ENCODE measurements at places on chromosomes 2 and 18. TPM values are rescaled to one million over a fixed set of nuclear protein-coding genes. Genes with fewer than 3 reads are reported as not detected.

The BCL11A gene
- 12.7 TPM for polyA plus RNA-seq

The PNKD gene
- polyA plus RNA-seq, result 87.3 TPM

The GRP gene
- polyA plus RNA-seq, result not detected

The RAB17 gene
- 22.9 TPM for polyA plus RNA-seq

The GCG gene
- polyA plus RNA-seq, result not detected

The NTSR2 gene
- polyA plus RNA-seq, result not detected

The GRB14 gene
- 43.9 TPM for polyA plus RNA-seq

The RANBP2 gene
- 75.4 TPM for polyA plus RNA-seq

DNA sequence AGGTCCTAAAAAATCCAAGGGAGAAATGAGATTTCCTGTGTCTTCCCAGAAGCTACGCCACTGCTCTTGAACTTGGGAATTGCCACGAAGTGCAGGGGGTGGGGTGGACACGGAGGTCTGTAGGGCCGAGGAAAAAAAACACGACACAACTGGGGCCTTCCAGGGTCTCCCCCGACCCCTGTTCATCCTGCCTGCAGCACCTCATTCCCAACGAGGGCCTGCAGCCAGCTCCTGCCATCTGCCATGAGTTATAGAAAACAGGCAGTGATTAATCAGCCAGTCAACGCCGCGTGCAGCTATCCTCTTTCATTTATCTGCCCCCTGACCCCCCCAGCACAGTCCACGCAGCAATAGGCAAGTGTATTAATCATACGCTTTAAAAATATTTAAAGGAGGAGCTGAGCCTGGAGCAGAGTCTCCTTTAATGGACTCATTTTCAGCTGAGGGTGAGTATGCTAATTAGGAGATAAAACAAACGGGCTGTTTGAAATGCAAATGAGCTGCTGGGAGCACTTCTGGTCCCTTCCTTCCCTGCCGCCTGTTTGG, 209.9 kb downstream of the TFCP2L1 start:
- DNase-seq, result peak; percentile 73

GRCh38 chr18:34942276-34942675, 98.9 kb upstream of the MAPRE2 start:
- no peak for DNase-seq

DNA sequence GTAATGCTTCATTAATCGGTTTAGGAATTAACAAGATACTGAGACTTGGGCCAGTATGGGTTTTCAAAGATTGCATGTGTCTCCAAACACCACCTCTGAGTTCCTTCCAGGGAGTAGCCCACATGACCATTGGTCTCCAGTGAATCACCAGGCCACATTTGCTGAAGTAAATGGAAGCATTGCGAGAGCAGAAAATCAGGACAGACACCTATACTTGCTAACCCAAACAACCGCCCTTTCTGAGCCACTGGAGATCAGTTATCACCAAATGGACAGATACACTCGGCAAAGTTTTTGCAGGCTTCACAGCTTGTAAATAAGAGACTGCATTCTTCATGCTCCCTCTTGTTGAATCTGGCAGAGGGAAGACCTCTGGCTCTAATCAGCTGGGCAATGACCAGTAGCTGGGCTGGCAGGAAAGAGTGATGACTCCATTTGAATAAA, 40.9 kb downstream of the GATA6 start:
- no peak for DNase-seq

GRCh38 chr2:58891828-58892377, 650.8 kb upstream of the FANCL start:
- no peak for DNase-seq

GRCh38 chr2:30736461-30737325, 70.6 kb downstream of the CAPN13 start:
- DNase-seq, result no peak

- DNase-seq, result no peak
Measured at GRCh38 chr2:240482141-240482540, 46.7 kb downstream of the GPC1 start.

GRCh38 chr2:39731546-39731945, 47.5 kb downstream of the THUMPD2 start:
- no peak for DNase-seq

DNA sequence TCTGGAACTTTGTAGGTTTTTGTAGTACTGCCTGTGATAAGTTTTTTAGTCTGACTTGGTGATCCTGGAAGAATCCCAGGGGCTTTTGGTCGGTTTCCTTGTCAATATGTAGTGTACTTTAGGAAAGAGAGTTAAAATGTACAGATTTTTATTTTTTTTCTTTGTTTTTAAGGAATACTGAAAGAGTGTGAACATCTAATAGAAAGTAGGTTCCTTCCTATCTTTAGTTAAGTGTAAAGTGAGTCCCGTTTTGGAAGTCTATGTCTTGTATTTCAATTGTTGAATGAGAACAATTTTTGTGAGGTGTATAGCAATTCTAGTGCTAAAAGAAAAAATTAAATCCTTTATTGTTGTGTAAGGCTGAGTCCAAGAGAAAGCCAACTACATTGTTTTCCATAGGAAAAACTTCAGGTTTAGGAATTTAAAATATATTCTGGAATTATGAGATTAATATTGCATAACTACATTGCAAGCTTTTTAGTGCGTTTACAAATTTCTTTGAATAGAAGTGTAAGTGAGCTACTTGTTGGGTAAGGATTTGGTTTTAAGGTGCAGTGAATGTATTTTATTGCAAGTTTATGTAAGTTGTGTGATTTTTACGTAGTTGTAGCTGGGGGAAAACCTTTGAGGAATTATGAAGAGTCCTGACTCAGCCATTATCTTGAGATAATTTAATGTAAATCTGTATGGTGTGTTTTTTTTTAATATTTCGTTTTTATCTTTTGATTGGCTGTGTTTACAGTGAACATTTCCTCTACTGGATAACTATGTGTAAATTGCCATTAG, 1.7 kb downstream of the VAPA start:
- no peak for DNase-seq

- no peak for DNase-seq
Measured at GRCh38 chr2:111686994-111687393, 197.0 kb downstream of the ANAPC1 start.

DNA sequence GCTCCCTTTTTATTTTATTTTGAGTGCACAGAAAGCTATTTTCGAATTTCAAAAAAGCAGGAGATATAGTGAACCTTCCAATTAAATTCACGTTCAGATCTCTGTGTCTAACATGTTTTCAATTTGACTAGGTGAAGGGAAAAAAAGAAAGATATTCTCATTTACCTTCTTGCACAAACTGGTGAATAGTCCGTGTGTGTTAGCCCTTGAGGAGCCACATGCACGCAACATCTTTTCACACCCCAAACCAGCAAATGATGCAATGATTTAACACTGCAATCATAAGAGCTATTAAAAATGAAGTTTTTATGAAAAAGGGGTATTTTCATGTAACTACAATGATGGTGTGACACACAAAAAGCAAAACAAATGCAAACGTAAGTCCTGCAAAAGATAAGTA, 109.8 kb downstream of the CPO start:
- DNase-seq, result no peak

DNA sequence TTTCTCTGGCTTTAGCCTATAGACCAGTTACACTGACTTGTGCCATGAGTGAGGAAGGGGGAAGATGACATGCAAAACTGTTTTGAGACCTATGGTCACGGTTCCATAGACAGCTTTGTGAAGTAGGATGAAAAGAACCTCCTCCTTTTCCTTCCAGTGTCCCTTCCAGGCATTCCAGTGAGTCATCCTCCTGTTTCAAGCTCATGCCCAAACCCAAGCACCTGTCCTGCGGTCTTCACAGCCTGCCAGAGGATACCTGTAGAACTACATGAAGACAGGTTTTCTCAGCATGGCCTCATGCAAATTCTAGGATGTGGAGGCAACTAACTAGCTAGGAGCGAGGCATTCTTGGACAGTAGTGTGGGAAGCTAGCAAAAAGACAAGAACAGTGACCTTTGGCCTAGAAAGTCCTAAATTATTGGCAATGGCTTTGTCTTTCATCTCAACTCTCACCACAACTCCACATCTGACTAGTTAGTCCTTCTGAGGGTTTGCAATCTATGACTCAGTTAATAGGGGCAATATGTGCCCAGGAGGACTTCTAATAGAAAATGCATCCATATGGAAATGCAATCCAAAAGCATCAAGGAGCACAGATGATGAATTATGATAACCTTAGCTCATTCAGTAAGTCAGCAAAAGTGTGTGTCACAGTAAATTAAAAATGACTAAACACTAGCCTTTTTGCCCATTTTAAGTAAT, 154.7 kb downstream of the RBM43 start:
- DNase-seq, result no peak

- no peak for DNase-seq
Measured at GRCh38 chr2:46365913-46366667, 68.9 kb downstream of the EPAS1 start.

DNA sequence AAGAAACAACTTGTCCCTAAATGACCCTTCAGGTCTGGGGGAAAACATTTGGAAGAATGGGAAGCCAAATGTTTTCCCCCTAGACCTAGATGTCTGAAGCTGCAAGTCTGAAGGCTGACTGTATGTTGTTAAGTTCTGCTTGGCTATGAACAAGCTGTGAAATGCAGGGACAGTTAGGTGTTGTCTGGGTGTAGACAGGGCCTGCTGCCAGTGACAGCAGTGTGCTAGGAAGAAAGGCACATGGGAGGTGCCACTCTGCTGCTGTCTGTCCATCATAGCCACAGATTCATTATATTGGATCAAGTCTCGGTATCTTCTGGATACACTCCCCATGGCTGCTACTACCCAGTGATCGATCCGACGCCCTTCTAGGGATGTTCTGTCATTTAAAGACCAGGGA, 265.9 kb upstream of the PXDN start:
- DNase-seq, result no peak

DNA sequence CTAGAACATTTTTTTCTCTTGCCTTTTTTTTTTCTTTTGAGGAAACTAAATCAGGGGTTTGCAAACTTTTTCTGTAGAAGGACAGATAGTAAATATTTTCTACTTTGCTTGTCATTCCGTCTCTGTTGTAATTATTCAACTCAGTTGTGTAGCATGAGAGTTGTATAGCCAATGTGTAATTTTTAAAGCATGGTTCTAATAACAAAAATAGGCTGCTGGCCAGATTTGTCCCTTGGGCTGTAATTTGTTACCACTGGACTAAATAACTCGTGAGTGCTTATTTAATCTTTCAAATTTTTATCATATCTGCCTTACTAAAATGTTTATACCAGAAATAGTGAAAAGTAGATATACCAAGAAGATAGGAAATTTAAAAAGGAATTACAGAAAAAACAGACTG, 43.0 kb downstream of the CCDC148 start:
- DNase-seq, result no peak

DNA sequence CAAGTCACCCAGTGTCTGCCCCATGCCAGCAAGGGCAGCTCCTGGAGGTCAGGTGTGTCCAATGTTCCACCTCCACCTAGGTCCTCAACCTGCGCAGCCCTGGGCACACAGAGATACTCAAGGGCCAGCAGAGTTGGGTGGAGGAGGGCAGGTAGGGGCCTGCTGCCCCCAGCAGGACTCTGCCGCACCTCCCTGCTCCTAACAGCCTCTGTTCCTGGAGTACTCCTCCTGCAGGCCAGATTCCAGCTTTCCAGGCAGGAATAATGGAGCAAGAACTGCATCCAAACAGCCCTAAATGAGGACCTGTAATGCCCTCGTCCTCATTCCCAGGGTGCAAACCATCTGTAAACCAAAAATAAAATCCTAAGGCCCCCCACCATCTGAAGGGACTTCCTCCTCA, 44.4 kb upstream of the ACAA2 start:
- DNase-seq, result no peak

DNA sequence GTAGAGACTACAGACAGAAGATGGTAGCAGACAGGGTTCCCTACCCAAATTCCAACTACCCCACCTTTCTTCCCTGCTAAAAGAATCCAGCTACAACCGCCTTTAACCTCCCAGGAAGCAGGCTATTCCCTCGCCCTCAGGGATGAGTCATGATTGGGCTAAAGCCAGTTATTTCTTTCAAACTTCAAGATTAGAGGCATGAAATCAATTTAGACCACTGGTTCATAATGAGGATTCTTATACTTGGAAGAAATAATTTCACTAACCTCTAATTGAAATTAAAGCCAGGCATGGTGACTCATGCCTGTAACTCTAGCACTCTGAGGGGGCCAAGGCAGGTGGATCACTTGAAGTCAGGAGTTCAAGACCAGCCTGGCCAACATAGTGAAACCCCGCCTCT, 20.0 kb downstream of the TRIP12 start:
- DNase-seq, result no peak

DNA sequence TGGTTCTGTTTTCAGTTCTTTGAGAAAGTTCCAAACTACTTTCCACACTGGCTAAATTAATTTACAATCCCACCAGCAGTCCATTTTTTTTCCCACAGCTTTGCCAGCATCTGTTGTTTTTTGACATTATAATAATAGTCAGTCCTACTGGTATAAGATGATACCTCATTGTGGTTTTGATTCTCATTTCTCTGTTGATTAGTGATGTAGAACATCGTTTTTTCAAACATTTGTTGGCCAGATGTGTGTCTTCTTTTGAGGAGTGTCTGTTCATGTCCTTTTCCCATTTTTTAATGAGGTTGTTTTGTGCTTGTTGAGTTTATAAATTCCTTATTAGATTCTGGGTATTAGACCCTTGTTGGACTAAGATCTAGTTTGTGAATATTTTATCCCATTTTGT, 376.8 kb upstream of the NT5C1B start:
- DNase-seq, result no peak

DNA sequence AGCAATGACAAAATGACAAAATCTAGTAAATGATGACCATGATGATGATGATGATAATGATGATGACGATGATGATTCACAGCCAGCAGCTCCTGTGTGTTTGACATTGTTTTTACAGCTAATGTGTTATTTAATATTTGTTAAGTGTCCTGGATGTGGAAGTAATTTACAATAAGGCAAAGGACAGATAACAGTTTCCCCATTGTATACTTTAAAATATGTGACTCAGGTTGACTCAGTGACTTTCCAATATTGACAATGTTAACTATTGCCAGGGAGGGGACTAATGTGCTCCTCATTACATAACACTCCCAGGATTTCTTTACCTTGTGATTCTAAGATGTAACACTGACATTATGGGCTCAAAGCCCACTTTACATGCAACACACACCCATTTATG, 602.2 kb downstream of the FBXO15 start:
- no peak for DNase-seq

DNA sequence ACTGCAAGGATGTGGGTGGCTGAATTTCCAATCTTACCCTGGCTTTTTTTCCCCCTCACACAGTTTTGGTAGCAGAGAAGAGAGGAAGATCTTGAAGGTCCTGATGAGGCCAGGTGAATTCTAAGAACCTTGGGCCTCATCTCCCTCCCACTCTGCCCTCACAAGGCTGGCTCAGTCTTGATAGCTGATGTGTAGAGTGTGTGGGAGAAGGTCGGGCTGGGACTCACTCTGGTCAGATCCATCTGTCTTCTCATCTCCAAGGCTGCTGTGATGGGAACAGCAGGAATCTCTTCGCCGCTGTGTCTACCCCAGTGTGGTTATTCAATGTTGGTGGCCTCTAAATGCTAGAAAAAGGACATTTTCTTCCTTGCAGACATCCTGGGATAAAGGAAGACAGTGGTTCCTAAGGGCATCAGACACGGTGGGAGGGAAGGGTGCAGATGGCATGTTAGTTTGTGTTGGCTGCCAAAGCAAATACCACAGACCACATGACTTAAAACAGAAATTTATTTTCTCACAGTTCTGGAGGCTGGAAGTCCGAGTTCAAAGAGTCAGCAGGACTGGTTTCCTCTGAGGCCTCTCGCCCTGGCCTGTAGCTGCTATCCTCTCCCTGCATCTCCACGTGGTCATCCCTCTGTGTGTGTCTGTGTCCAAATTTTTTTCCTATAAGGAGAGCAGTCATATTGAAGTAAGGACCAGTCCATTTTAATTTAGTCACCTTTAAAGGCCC, 37.6 kb upstream of the MGAT4A start:
- DNase-seq, result no peak

- DNase-seq, result no peak
Measured at GRCh38 chr2:72106978-72107377, 40.7 kb downstream of the CYP26B1 start.

- DNase-seq, result no peak
Measured at GRCh38 chr2:71829008-71829407, 318.7 kb downstream of the CYP26B1 start.

All from renal cortex interstitium (tissue), 15 donors.